Epithelial cell of esophagus (primary cell): ENCODE measurements at places on chromosomes 4 and X.

DNA sequence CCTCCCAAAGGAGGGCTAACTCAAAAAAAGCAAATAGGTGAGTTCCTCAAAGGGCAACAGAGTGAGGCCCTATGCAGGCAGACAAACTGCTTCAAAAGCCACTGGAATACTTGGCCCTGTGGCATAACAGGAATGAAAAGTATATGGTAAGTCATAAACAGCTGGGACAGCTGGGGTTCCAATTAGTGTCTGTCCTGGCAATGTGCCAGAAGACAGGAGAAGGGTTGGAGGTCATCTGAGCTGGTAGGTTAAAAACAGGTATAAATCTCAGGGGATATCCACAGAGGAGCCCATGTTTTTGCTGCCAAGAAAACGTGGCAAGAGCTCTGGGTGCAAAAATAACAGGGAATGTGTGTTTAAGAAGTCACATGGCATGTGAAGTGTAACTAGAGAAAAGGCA is 111.6 kb downstream of the APOOL start:
- no peak for DNase-seq

- no peak for DNase-seq
Measured at GRCh38 chr4:128516301-128516969, 228.8 kb upstream of the PGRMC2 start.

DNA sequence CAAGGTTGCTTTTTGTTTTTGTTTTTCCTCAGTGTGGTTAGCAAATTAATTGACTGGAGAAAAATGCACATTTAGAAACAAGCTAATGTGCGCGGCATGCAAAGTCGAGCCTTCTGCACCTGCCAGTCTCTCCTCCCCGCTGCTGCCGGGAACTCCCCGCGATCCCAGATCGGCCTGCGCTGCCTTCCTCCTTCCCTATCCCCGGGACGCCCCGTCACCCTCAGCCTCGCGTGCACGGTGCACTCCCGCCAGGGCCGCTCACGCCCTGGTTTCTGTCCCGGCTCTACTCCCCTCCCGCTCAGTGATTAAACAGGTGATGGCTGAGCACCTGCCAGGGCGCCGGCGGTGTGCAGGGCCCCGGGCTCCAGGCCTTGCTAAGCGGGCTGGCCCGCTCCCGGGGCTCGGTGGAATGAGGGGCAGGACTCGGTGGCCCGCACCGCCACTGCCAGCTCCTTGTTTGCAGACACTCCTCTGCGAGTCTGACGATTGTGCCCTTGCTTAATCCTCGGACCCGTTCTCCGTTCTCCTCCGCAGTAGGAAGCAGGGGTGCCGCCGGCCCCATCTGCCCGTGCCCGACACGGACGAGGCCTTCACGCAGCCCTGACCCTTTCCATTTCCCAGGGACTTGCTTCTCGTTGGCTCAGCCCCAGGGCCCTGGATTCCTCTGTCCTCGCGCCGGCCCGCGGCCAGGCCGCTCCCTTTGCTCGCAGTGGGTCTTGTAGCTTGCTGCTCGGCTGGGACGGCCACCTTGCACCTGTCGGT is 143.4 kb downstream of the TRIML1 start:
- DNase-seq = peak; percentile 2

DNA sequence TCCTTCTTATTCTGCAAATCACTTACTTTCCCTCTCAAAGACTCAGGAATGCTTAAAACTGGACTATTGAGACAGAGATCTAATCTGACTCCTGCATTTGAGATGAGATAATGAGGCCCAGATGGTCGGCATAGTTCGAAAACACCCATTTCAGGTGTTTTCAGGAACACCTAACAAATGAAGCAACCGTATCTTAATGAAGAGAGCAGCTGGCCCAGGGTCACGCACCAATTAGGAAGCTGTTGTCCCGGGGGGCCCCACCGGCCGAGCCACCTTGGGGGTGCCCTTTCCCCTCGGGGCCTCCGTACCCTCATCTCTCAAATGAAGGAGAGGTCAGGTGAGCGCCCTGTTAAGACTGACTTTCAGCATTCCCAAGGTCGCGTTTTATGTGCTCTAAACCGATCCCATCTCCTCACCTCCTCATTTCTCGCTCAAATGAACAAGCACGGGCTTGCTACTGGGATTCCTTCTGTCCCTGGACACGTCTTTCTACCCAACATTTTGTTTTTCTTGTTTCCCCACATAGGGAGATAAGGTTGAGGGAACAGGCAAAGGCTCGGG is 824 bp downstream of the LRPAP1 start:
- peak; percentile 60 for DNase-seq

GRCh38 chr4:40628888-40629287 is 776 bp downstream of the RBM47 start:
- peak; percentile 51 for DNase-seq

DNA sequence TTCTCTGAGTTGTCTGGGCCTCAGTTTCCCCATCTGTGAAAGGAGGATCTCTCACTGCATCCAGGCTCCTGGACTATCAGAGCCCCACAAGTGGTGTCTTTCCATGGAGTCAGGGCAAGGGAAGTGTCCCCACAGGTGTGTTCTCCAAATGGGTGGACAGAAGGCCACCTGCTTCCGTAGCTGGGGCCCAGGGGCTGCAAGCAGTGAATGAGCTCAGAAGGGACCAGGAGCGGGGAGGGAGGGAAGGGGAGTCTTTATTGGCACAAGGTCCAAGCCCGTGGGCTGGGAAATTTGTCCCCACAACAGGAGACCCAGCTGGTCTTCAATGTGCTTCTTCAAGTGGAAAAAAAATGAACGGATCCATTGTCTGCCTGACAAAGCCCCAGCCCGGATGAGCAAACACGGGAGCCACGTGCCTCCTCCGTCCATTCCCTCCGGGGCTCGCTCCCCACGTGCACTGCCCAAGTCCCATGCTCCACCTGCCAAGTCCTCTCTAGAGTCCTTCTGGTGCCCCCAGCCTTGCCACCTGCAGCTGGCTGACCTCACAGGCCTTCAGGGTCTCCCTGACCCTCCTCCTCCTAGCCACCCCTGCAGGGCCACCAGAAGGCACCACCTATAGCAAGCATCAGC is 72.0 kb downstream of the JAKMIP1 start:
- no peak for DNase-seq

DNA sequence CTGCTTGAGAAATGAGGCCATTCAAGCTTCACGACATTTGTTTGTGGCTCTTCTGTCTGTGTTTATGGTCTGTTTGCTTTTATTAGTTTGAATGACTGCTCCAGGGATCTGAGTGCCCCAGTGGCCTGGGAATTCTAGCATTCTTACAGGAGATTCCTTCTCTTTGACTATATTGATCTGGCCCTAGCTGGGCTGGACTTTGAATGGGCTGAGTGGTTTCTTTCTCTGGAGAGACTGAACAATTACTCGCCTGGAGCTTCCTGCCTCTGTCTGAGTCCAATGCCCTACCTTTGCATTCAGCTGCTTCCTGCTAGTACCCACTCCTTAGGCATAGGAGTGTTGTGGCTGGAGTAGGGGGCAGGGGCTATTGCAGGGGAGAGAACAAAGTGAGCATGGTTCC is 51.2 kb upstream of the EDA start:
- no peak for DNase-seq

- no peak for DNase-seq
Measured at GRCh38 chrX:34999702-35000101, 57.1 kb downstream of the FAM47B start.

DNA sequence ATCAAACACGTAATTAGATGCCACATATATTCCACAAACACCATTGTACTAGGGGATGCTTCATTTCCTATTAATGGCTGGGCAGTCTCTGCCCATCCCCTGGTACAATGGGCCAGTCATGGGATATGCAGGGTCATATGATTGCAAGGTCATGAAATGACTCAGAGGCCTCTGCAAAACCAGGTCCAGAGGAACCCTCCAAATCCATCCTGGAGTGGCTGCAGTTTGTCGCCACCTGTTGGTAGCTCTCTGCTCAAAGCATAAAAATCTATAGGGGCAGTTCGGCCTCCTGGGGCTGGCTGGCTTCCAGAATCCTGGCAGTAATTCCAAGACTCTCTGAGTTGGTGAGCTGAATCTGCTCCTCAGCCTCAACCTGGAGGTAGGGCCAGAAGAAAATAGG is 22.9 kb upstream of the PUDP start:
- peak; percentile 10 for DNase-seq

GRCh38 chrX:580030-580429 is 50.6 kb upstream of the SHOX start:
- no peak for DNase-seq

- DNase-seq = no peak
Measured at GRCh38 chr4:8394806-8395205, 45.7 kb downstream of the ACOX3 start.

DNA sequence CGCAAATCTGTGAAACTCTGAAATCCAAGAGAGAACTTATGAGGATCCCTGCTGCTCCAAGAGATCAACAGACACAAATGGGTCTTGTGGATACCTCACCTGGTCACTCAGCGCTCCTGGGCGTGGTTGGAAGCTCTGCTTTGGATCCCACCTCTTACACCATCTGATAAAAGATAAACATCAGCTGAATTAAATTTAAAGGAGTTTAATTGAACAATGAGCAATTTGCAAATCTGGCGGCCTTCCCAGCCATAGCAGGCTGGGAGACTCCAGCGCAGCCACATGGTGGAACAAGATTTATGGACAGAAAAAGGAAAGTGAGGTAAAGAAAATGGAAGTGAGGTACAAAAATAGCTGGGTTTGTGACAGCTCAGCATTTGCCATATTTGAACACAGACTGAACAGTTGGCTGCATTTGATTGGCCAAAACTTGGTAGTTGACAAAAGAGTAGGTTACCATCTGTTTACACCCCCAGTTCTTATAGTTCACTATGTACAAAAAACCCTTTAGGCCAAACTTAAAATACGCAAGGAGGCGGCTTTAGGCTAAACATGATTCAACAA is 437.3 kb upstream of the NDST3 start:
- no peak for DNase-seq
